ENCODE measurements at places on chromosomes 1 and 21.

DNA sequence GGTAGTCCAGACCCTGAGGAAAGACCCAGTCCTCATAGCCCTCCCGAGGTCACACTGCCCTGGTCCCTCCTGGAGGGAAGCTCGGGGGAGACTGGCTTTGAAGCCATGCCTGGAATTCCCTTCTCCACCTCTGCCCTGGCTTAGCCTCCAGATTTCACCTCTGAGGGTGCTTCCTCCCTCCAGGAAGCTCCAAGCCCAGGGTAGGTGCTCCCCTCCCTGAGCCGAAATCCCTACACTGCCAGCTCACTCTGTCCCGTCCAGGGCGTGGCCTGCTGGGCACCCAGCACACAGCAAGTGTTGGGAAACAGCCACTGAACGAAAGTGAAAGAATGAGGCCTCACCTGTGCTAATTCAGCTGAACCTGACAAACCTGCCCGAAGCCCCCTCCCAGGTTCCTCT, 6.0 kb upstream of the TNFRSF25 start:
- DNase-seq, result no peak

GRCh38 chr1:38693031-38693430, 166.5 kb downstream of the RRAGC start:
- DNase-seq, result no peak

- DNase-seq, result no peak
Measured at GRCh38 chr21:46160907-46161632, 5.7 kb upstream of the FTCD start.

- peak; percentile 52 for DNase-seq
Measured at GRCh38 chr1:178091986-178092745, 1.7 kb upstream of the RASAL2 start.

- no peak for DNase-seq
Measured at GRCh38 chr1:9500756-9501754, 38.2 kb upstream of the SLC25A33 start.

- no peak for DNase-seq
Measured at GRCh38 chr1:13570924-13571323, 12.7 kb upstream of the PDPN start.

DNA sequence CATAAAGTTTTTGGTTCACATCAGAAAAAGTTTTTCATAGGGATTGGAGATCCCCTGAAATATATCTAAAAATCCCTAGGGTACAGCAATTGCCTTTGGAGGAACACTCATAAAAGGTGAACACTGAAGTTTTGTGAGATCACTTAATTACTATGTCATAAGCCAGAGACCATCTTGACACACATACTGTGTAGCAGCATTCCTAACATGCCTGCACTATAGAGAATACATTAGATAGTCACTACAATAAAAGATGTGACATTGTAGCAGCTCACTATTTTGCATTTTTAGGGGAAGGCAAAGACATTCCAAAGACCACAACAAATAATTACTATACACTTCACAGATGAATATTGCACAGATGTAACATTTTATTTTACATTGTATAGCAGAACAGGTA, 779.9 kb downstream of the KCNT2 start:
- DNase-seq, result no peak

DNA sequence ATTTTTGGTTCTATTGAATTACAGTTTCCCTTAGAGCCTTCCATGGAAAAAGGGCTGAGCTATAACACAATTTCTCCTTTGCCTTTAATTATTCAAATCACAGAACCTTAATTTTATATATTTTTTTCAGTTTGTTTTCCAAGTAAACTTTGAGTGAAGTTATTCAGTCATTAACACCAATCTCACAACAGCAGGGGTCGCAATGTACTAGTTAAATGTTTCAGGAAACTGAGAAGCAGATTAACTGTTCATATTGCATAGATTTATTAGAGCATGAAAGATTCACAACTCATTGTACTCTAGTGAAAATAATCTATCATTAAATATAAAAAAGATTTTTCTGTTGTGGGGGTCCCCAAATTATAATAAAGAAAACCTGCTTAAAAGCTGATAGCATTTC, 64.1 kb downstream of the KIFAP3 start:
- DNase-seq, result peak; percentile 52
